HL-60 (cell line): ENCODE measurements at places on chromosomes 6 and 20.

DNA sequence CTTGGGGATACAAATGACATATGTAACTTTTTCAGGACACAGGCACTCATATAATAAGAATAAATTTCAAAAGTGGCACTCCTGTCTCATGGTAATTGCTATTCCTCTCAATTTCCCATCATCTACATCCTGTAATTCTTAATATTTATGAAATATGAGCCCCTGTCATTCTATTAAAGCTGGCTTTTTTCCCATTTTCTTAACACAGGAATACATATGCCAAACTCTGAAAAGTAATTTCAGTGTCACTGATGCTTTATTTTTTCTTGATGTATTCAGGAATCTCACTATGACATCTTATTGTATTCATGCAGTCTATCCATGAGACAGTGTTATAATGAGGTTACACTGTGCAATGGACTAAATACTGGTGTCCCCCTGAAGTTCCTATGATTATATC, 24.3 kb upstream of the FKBP1C start:
- DNase-seq, result no peak

GRCh38 chr6:73233048-73233447, 7.8 kb upstream of the KHDC1L start:
- DNase-seq, result no peak

DNA sequence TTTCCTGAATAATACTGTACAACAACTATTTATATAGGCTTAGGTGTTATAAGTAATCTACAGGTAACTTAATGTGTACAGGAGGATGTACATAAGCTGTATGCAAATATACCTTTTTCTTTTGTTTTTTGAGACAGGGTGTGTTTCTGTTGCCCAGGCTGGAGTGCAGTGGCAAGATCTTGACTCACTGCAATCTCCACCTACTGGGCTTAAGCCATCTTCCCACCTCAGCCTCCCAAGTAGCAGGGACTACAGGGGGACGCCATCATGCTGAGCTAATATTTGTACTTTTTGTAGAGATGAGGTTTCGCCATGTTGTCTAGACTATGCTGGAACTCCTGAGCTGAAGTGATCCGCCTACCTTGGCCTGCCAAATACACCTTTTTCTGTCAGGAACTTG, 191.7 kb upstream of the ZNF217 start:
- DNase-seq, result no peak

DNA sequence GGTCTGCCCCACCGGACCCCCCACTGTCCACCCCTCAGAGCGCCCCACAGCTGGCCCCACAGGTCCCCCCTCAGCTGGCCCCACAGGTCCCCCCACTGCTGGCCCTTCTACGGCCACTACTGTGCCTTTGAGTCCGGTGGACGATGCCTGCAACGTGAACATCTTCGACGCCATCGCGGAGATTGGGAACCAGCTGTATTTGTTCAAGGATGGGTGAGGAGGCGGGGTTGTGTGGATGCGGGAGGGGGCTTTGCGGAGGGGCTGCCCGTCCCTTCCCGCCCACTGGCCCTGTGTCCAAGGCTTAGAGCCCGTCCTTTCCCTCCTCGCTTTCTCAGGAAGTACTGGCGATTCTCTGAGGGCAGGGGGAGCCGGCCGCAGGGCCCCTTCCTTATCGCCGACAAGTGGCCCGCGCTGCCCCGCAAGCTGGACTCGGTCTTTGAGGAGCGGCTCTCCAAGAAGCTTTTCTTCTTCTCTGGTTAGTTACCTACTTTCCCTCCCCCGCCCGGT, 4.7 kb downstream of the MMP9 start:
- no peak for DNase-seq

GRCh38 chr20:62723351-62723750, 14.7 kb downstream of the NTSR1 start:
- DNase-seq, result no peak
